NCI-H2081 treated with DMSO at 0.1 percent for 48 hours (cell line): ENCODE measurements at places on chromosomes 7 and 10.

DNA sequence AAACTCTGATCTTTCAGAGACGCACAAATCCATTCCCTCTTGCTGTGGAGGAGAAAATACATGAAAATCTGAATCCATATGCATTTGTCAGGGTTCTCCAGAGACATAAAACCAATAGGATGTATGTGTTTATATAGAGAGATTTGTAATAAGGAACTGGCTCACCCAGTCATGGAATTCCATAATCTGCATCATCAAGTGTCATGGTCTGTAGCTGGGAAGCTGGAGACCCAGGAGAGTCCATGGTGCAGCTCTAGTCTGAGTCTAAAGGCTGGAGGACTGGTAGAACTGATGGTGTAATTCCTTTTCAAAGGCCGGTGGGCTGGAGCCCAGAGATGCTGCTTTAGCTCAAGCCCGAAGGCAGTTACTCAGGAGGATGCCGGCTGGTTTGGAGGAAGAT is 134.0 kb downstream of the TCF7L2 start:
- DNase-seq, result no peak

GRCh38 chr10:101066146-101066895 is 4.5 kb downstream of the KAZALD1 start:
- no peak for DNase-seq

DNA sequence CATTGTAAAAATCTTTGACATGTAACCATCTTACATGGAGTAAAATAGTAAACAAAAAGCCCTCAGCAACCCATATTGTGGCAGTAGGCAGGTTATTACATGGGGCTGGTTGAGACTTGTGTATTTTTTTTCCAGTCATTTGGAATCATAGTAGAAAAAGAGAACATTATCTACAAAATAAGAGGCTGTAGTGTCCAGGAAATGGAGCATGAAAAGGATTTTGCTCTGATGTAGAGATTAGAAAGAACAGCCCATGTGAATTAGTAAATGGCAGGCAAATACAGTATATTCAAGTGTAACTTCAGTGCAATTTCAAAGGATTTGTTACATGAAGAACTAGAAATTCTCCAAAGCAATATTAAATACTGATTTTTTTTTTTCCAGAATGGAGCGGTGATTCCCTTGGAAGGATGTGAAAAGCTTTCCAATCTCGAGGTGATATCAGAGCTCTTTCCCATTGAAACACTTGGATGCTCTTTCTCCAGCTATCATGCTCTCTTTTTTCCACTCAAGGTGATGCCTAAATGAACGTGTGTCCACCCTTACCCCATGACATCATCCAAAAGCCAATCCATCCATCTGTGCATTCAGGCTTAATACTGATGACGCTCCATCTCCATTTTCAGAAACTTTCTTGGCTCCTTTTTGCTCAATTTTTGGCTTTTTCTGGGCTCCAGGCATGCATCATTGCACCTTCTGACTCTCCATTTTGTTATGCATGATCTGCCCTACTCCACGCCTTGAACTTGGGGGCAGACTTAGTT is 1034.7 kb downstream of the TYW1 start:
- no peak for DNase-seq

- DNase-seq, result no peak
Observed at GRCh38 chr10:95840121-95840520, 67.7 kb upstream of the CC2D2B start.

DNA sequence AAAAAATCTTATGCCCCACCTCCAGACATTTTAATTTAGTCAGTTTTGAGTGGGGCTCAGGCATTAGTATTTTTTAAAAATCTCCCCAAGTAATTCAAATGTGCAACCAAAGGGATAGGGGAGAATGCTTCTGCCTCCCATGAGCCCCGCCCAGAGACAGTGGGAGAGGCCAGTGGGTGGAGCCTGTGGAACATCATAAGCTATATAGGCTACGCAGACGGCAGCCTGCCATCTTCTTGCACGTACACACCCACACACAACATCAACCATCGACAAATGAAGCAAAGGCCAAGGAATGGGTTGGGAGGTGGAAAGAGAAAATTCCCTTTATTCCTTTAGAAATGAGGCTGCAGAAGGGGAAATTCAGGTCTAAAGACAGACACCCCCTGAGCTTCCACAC is 25.2 kb downstream of the CREB3L2 start:
- DNase-seq, result no peak

DNA sequence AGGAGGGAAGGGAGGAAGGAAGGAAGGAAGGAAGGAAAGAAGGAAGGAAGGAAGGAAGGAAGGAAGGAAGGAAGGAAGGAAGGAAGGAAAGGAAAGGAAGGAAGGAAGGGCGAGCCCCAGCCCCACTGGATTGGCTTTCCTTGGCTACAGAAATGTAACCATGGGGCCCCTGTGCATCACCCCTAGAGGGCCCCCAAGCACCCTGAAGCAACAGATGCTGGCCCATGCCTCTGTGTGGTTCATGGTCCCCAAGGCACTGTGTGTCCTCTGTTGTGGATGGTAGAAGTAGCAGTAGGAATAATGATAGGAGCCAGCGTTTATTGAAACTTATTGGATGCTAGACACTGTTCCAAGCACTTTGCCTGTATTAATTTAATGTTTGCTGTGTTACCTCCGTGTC is 116.6 kb upstream of the MACROH2A2 start:
- DNase-seq, result no peak

DNA sequence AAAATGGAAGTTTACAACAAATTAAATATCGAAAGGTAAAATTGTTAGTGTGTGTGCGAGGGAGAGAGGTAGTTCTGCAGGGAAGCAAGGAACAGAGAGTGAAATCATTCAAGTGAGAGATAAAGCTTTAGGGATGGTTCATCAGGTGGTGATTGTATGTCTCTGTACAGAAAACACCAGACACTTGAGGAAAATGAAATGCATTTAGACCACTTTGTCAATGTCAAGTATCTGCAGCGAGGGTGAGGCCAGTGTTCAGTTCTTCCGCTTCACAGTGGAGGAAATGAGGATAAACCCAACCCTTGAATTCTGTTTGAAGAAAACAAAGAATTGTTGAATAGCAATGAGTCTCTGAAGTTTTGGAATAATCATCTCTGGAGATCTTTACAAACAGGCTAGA is 14.4 kb upstream of the ITGB1 start:
- DNase-seq, result no peak

- DNase-seq, result no peak
Observed at GRCh38 chr7:146720195-146720594, 603.6 kb downstream of the CNTNAP2 start.

GRCh38 chr7:96380111-96380512 is 58.2 kb upstream of the SLC25A13 start:
- DNase-seq, result no peak
